HepG2 (cell line): ENCODE measurements at places on chromosomes 7 and 10. TPM values are rescaled to one million over a fixed set of nuclear protein-coding genes. Genes with fewer than 3 reads are reported as not detected.
A peak's percentile ranks its signal among the peaks of the same experiment; 100 is the strongest.

KAZALD1 gene
- polyA plus RNA-seq = 16.7 and 16.8 TPM in 2 replicates

CACNB2 gene
- not detected in 2 replicates for polyA plus RNA-seq

SFRP4 gene
- polyA plus RNA-seq = 0.96 and 1.5 TPM in 2 replicates

GPRIN2 gene
- polyA plus RNA-seq = not detected in 2 replicates

WNT8B gene
- 0.13 and 0.20 TPM in 2 replicates for polyA plus RNA-seq

ZDHHC6 gene
- 16.3 and 20.9 TPM in 2 replicates for polyA plus RNA-seq

ADRA2A gene
- polyA plus RNA-seq = 0.01 TPM in 1 of 2 replicates, not detected in the other

MEIG1 gene
- polyA plus RNA-seq = not detected in 2 replicates

DNA sequence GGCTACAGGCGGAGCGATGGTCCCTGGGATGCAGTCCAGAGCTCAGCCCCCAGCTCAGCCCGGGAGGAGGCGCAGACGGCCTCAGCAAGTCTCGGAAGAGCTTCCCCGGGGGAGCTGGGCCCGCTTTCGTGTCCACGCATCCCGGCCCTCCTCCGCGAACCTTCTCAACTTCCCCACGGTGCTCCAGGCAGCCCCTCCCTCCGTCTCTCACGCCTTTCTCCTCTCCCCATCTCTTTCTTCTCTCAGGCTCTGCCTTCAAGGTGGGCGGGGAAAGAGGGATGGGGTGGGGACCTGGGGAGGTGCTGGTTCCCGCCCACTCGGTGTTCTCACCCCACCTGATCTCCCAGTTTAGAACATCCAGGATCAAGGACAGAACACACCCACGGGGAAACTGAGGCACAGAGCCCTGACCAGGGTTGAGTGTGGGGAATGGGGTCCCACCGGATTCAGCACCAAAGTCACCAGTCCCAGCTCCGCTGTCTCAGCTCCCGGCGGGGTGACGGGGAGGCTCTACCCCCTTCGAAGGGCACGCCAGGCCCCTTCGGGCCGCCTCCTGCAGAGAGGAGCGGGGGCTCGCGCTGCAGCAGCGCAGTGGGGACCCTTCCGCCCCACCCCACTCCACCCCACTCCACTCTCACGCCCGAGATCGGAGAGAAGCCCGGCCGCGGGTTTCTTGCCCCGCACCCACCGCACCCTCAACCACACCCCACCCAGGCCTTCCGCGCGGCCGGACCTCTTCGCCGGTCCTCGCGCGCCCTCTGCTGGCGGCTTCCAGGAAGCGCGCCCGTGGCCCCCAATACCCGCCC, 18.2 kb downstream of the POLL start:
- peaks cover 46% of the 10 kb centered on the region for H3K4me1 ChIP-seq
- no peaks in the 10 kb centered on the region for H3K36me3 ChIP-seq
- H3K27ac ChIP-seq = no peak overlapping the region
- peak overlapping the region; percentile 85 for H3K4me3 ChIP-seq
- no peaks in the 10 kb centered on the region; the same call in 1 of the 2 replicates for H3K27me3 ChIP-seq
- DNase-seq = peak; percentile 20

GRCh38 chr7:200290-200689, 7.9 kb downstream of the FAM20C start:
- H3K4me1 ChIP-seq = peaks cover 53% of the 10 kb centered on the region
- no peak overlapping the region for H3K27ac ChIP-seq
- H3K36me3 ChIP-seq = peaks cover 72% of the 10 kb centered on the region; the same call in 2 of the 3 replicates
- H3K27me3 ChIP-seq = no peaks in the 10 kb centered on the region
- DNase-seq = no peak

GRCh38 chr10:121611393-121612159, 13.3 kb upstream of the FGFR2 start:
- no peak overlapping the region for H3K27ac ChIP-seq
- H3K4me1 ChIP-seq = peaks cover 15% of the 10 kb centered on the region; the same call in 1 of the 2 replicates
- H3K27me3 ChIP-seq = peaks cover 2% of the 10 kb centered on the region
- H3K36me3 ChIP-seq = no peaks in the 10 kb centered on the region
- no peak overlapping the region for H3K4me3 ChIP-seq
- no peak for DNase-seq

- no peaks in the 10 kb centered on the region for H3K4me1 ChIP-seq
- no peak overlapping the region for H3K4me3 ChIP-seq
- H3K27ac ChIP-seq = no peak overlapping the region
- no peak for DNase-seq
- no peaks in the 10 kb centered on the region for H3K36me3 ChIP-seq
Observed at GRCh38 chr7:19322002-19322401, 176.8 kb upstream of the FERD3L start.

GRCh38 chr7:24368161-24368560, 84.2 kb downstream of the NPY start:
- H3K27ac ChIP-seq = no peak overlapping the region
- peaks cover 18% of the 10 kb centered on the region; the same call in 2 of the 3 replicates for H3K27me3 ChIP-seq
- no peak for DNase-seq
- no peaks in the 10 kb centered on the region for H3K36me3 ChIP-seq
- H3K4me3 ChIP-seq = no peak overlapping the region
- H3K4me1 ChIP-seq = no peaks in the 10 kb centered on the region

DNA sequence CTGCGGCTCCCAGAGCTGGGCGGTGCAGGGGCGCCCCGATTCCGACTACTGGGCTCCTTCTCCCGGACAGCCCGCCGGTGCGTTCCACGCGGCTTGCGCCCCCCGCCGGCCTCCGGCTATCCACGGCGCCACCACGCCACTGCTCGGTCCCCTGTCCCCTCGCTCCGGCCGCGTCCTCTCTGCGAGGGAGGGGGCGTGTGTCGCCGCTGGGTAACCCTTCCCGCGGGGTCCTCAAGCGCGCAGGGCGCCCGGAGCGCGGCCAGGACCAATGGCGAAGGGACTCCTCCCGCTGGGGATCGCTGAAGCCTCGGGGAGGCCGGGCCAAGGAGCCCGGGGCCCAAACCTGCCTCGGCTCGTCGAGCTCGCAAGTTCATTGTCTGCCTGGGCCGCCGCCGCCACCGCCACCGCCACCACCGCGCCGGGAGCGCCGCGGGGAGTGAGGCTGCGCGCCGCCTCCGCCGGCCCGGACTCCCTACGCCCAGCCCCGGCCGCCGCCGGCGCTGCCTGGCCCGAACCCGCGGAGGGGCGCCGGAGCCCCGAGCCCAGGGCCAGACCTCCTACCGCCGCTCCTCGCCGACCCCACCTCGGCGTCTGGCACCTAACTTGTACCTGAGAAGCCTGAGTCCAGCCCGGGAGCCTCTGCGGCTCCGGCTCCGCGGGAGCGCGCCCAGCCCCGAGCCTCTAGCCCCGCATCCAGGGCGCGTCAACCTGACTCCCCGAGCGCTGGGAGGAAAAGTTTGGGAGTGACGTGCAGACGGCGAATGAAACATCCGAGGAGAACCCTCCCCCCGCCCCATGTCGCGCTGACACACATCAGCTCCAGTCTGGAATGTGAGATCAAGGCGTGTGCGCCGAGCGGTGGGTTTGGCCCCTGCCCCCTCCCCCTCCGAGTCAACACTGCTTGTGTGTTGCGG, at the start of gene CHST15:
Gene CHST15 (minus strand): TSS at position 739 of the 914 bp plus-strand sequence. CDS start 47,386 bp downstream, outside the sequence.
- H3K27ac ChIP-seq = peak within 1 kb of the TSS; percentile 59
- H3K4me3 ChIP-seq = peak within 1 kb of the TSS; percentile 91
- no peaks in the 10 kb centered on the region; the same call in 1 of the 2 replicates for H3K27me3 ChIP-seq

- no peaks in the 10 kb centered on the region for H3K36me3 ChIP-seq
- no peak overlapping the region for H3K4me3 ChIP-seq
- no peaks in the 10 kb centered on the region for H3K27me3 ChIP-seq
- no peaks in the 10 kb centered on the region for H3K4me1 ChIP-seq
- no peak for DNase-seq
Observed at GRCh38 chr10:58017719-58018367, 249.9 kb downstream of the IPMK start.

DNA sequence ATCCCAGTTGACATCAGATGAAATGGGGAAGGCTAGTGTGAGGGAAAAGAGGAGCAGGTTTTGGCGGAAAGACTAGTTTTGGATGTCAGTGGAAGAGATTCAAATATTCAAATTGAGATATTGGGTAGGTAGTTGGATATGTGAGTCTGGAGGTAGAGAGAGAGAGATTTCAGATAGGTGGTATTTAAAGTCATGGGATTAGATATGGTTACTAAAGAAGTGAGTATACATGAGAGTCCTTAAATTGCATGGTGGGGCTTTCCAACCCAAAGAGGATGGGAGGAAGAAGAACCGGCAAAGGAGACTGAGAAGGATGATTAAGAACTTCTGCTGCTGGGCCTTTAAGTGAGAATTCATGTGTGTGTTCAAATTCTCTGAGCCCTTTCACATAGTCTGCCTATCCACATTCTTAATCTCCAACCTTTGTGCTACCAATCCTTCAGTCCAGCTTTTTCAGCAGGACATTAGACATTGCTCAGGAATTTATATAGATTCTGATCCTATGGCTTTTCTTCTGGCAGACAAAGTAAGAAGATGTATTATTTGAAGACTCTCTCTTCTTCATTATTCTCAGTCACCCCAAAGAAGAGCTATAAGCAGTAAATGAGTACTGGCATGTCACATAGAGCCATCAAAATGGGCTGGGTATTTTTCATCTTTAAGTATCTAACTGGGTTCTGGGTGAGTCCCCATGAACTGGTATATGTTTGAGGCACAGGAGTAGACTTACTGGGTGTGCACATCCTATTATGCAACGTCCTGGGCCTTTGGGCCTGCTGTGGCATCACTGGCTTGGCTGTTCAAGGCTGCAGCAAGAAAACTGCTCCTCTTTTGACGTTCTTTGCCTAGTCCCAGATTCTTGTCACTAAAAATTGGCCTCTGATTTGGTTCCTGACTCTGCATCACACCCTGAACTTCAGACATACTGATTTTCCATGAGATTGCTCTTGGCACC, 33.6 kb downstream of the ST7 start:
- H3K4me1 ChIP-seq = no peaks in the 10 kb centered on the region
- H3K4me3 ChIP-seq = no peak overlapping the region
- no peak overlapping the region for H3K27ac ChIP-seq

GRCh38 chr10:24437302-24437701, 228.4 kb downstream of the KIAA1217 start:
- no peaks in the 10 kb centered on the region for H3K27me3 ChIP-seq
- no peak overlapping the region for H3K4me3 ChIP-seq
- H3K27ac ChIP-seq = no peak overlapping the region
- peaks cover 16% of the 10 kb centered on the region for H3K4me1 ChIP-seq

DNA sequence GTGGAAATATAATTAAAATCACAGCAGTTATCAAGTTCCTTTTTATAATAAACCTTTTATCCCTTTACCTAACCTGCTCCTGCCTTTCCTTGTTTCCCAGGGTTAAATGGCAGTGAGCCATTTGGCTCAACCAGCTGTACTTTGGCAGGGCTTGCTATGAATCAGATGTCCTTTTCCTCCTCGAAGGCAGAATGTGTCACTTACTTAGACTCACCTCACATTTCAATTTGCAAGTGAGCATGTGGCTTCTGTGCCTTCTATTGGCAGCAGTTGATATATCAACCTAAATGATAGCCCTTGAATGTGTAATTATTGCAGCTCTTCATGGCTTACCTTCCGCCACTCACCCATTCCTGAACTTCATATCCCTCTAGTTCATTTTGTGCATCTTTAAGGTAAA, 301.7 kb downstream of the CSTF2T start:
- H3K27ac ChIP-seq = no peak overlapping the region
- H3K4me1 ChIP-seq = no peaks in the 10 kb centered on the region
- no peak for DNase-seq
- no peaks in the 10 kb centered on the region for H3K36me3 ChIP-seq

DNA sequence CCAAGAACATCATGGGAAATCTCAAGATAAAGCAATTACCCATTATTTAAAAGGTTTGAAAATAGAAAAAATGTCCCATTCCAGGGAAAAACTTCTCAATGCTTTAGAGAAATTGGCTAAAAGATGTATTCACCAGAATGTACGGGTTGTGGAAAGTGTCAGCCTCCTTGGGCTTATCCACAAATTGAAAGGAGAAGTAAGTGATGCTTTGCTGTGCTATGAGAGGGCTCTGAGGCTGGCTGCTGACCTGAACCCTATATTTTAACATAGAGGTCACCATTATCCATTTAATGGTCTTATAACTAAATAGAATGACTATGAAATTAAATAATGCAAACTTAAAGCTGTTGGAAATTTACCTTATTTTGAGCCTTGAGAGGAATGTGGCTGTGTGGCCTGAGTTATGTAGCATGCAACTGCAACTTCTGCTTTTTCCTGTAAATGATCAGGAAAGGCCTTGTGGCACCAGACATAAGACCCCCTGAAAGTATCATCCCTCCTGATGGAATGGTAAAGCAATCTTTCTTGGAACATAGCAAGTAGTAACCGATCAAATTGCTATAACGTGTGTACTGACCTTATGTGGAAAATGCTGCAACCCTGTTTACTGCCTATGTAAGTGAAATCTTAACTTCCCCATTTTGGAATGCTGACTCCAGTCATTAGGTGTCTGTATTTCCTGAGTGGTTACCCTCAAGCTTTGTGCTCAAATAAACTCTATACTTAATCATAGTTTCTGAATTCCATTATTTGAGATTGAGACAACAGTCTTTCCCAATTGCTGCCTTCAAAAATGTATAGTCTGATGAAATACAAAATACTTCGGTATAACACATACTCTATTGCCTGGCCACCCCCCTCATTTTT, 6.9 kb downstream of the IFIT1B start:
- H3K4me1 ChIP-seq = no peaks in the 10 kb centered on the region
- H3K4me3 ChIP-seq = no peak overlapping the region
- DNase-seq = no peak
- no peak overlapping the region for H3K27ac ChIP-seq

DNA sequence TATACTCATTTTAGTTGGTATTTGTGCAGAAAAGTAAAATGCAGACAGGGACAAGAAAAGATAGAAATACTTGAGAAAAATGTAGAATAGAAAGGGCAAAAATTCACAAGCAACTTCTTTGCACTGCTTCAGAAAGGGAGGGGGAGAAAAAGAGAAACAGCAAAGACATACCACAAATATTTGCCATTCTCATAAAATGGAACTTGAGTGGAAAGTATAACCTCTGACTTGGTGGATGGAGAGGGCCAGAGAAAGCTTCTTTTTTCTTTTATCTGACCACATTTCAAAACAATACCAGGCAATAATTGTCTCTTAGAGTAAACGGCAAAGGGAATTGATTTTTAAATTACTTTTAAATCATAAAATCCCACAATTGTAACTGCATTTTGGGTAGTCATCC, 35.8 kb upstream of the TRUB1 start:
- peaks cover 14% of the 10 kb centered on the region for H3K4me1 ChIP-seq
- no peak overlapping the region for H3K27ac ChIP-seq
- H3K27me3 ChIP-seq = no peaks in the 10 kb centered on the region
- no peak overlapping the region for H3K4me3 ChIP-seq
- DNase-seq = no peak
- H3K36me3 ChIP-seq = no peaks in the 10 kb centered on the region

DNA sequence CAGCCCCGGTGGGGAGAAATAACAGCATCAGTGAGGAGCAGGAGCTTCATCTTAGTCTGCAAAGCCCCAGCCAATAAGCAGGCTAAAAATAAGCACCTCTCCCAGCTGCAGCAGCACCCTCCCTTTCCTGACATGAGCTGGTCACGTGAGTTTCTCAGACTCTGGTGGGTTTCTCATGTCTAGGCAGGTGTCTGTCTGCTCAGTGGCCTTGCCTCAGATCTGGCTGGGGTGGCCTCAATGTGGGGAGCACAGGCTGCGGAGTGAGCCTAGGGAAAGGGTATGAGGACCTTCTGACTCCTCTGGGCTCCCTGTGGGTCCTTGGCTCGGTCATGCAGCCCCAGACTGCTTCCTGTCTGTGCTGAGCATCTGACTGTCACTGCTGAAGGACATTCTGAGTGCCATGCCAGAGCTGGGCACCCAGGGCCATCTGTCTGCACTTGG, 81.6 kb upstream of the LRRC4 start:
- no peaks in the 10 kb centered on the region for H3K36me3 ChIP-seq
- no peak overlapping the region for H3K27ac ChIP-seq
- peaks cover 7% of the 10 kb centered on the region for H3K27me3 ChIP-seq
- peaks cover 10% of the 10 kb centered on the region for H3K4me1 ChIP-seq
